ENCODE measurements at places on chromosomes 7 and 10.

GRCh38 chr7:154953006-154953684 is 49.8 kb downstream of the PAXIP1 start:
- DNase-seq = peak; percentile 45

- DNase-seq = no peak
Observed at GRCh38 chr7:151759591-151760042, 117.3 kb downstream of the PRKAG2 start.

DNA sequence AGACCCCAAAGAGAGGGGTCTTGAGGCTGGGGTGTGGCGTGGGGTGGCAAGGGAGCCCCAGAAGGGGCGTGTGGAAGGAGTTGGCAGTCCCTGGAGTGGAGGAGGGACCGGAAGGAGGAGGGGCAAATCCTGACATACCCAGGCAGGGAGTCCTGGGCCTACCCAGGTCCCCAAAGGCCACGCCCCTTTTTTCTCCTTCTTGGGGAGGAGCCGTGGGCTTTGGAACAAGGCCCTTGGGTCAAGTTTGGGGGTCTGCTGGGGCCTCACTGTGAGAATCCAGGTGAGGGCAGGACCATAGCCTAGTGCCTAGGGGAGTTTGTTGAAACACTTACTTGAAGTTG is 1.2 kb upstream of the SMARCD3 start:
- DNase-seq = no peak

DNA sequence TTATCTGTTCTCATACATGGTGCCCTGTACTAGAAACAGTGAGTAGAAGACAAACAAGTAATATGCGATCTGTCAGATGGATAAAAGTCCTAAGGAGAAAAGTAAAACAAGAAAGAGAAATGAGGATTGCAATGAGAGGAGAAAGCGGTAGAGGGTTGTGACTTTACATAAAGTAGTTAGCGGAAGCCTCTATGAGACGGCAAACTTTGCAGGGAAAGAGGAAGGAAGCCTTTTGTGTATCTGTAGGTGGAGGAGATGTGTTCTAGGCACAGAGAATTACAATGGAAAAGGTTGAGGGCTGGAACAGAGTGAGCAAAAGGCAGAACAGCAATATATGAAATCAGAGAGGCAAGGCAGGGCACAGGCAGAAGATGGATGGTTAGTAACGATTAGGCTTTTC is 150.4 kb upstream of the SEMA3E start:
- DNase-seq = no peak

DNA sequence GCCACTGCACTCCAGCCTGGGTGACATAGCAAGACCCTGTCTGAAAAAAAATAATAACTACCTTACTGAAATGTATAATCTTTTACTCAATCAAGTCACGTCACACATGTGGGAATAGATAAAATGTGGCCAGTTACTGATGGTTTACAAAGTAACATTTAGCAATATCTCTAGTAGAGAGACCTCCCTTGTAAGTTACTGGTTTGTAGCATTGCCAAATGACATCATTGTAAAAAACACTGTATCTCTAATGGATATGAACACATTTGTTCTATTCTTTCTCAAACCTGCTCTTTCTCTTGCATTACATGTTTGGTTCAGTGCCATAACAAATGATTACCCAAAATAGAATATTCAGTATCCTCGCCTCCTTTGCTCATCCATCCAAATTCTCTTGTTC is 18.8 kb downstream of the TET1 start:
- DNase-seq = no peak

DNA sequence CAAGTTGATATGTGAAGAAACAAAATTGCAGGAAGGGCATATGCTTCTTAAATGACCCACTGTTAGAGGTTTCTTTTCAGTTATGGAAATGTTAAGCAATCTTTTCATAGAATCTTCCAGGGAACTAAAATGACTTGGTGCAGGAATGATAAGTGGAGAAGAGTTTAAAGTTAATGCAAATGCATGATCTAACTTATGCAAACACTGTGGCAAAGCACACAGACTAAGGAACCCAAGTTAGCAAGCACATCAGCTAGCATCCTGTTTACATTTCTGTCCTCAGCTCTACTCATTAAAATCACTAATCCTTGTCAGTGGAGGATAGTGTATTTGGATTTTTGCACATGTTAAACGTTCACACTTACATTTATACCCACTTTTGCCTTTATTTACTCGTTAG is 9.3 kb downstream of the CLCN1 start:
- no peak for DNase-seq

GRCh38 chr10:11042357-11042756 is 24.7 kb downstream of the CELF2 start:
- DNase-seq = no peak

- no peak for DNase-seq
Observed at GRCh38 chr7:157634401-157635147, 297.8 kb downstream of the DNAJB6 start.

DNA sequence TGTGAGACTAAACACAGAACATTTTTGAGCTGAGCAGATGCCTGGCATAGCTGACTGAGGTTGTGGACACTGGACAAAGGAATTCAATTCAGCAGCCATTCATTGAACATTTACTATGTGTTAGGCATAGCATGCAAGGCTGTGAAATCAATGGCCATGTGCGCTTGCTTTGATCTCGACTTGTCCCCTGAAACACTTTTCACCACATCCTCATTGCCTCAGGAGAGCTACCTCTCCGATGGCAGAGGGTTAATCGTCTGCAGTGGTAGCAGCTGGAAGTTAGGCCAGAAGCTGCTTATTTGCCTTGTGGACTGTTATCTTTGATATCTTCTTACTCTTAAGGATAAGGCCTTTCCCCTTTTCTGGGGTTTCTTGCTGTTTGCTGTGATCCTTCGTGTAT is 297.8 kb downstream of the AUTS2 start:
- DNase-seq = no peak

DNA sequence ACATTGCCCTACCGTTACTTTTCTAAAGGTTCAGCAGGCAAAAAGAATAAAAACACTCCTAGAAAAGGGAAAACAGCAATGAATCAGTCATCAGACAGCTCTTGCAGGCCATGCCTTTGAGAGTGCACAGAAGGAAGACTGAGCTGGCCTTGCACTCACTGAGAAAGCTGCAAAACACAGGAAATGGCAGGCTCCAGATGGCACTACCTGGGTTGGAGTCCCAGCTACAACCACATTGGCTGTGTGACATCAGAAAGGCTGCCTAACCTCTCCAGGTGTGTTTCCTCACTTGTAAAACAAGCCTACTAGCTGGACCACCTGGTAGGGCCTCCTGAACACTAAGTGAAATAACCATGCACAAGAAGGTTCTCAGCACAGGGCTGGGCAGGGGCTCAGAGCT is 113.7 kb downstream of the SFMBT2 start:
- DNase-seq = no peak

DNA sequence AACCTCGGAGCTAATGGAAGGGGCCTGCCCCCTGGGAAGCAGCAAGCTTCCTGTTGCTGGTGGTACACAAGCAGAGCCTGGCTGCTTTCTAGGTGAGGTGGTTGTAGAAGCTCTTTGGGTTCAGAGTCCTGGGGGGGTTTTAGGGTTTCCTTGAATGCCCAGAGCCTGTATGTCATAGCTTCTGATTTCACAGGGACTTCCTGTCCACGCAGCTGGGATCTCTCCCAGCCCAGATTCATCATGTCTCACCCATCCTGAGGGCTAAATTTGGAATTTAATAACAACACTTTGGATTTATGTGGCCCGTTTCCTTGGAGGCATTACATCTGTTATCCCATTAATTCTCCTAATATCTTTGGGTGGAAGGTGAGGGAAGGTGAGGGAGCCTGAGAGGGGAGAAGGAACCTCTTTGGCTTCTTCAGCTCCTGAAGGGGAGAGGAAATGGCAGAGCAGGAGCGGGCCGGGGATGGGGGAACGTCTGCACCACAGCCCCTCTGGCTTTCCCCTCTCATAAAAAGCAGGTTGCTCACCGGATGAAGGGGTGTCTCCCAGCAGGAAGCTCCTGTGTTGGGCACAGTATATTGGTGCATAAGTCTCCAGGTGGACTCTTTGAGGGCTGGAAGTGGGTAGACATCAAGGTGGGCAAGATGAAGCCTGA is 19.7 kb downstream of the RPS24 start:
- no peak for DNase-seq

- DNase-seq = no peak
Observed at GRCh38 chr10:31659665-31660064, 269.0 kb downstream of the ARHGAP12 start.

DNA sequence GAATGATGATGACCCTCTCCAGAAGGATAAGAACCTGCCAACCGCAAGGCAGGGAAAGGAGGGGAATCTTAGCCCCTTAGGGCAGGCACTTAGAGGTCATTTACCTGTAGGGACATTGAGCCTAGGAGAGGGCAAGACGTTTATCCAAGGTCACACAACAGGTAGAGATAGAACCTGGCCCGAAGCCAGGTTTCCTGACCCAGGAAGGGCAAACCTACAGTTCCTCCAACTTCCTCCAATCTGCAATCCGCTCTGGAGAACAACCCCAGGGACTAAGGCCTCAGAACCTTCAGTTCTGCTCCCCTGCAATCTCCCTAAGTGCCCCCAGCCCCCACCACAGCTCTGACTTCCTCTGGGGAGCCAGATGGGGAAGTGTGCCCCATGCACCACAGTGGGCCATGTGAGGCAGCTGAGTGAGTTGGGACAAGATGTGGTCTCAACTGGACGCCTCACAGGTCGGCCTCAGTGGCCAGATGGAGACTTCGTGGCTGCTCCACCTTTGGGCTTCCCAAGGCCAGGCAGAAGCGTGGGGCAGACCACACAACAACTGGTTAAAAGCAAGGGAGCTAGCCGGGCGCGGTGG is 1.4 kb upstream of the PSAP start:
- DNase-seq = no peak

DNA sequence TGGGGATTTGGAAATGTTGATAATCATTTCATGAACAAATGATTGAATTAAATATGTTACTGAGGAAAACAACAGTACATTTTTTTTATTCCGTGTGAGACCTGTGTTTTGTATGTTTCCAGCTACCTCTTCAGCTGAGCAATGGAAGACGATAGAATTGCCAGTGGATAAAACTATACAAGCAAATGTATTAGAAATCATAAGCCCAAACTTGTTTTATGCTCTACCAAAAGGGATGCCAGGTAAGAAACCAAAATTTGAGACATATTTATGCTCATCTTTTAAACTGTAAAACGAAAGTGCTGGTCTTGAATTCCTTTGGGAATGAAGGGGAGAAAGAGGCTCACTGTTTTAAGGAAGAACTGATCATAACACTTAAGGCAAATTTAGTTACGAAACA is 17.8 kb upstream of the VWA2 start:
- DNase-seq = no peak

DNA sequence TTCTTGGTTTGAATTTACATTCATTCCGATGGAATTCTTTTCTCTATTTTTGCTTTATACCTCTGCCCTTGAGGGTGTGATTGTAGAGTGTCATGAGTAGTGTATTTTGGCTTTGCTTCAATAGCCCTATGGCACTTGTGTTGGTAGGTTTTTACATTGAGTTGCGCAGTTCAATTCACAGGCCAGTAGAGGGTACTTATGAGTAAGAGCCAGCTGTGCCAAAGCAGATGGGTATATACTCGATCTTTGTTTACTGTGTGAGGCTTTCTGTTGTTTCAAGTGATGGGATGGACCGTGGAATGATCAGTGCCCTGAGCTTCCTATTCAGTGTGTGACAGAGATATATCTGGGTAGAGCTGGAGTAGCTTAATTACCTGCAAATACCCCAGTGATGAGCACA is 4.3 kb upstream of the AKR1C3 start:
- DNase-seq = no peak

GRCh38 chr7:150992051-150992640 is 1.3 kb downstream of the NOS3 start:
- no peak for DNase-seq

GRCh38 chr7:113408999-113409398 is 290.6 kb upstream of the SMIM30 start:
- DNase-seq = no peak

- no peak for DNase-seq
Observed at GRCh38 chr7:157964521-157964920, 623.1 kb downstream of the PTPRN2 start.

GRCh38 chr10:70958396-70958795 is 70.0 kb upstream of the PCBD1 start:
- DNase-seq = no peak

GRCh38 chr10:91418416-91418815 is 8.3 kb downstream of the HECTD2 start:
- no peak for DNase-seq

- DNase-seq = no peak
Observed at GRCh38 chr10:22049635-22050034, 46.1 kb upstream of the DNAJC1 start.

- no peak for DNase-seq
Observed at GRCh38 chr10:96618653-96619052, 31.8 kb upstream of the TM9SF3 start.

DNA sequence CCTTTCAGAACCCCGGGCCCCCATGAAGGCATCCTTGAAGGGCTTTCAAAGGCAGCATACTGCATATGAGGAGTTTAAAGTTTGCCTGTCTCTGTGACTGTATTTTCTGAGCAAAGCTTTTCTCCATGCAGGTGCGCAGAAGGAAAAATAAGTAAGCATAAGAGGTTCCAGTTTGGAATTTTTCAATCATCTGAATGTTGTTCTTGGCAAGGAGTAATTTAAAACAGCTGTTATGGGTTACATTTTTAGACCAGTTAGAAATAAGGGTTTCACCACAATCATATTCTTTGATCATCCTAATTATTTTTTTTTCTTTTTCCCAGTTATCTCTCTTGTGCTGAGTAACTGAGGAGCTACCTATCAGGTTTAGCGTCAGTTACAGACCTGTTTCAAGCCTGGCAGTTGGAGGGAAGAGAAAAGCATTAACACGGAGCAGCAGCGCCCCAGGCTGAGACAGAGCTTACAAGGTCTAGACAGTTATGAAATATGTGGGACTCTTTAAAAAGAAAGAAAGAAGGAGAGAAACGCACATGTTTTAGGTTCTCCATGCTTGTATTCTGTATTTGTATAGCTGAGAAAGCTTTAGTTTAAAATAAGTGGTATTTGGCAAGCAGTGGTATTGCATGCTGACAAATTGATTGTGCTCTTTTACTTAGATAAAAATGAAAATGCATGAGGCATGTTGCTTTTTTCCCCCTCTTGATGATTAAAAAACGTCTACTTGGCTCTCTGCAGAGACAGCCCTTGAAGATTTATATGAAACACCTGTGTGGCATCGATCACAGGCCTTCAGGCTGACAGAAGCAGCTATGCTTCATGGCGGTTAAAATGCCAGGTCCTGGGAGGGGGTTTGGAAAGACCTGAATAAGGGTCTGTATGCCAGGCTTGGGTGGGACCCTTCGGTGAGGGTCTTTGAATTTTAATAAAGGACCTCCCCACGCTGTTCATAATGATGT is 157.6 kb downstream of the GRK5 start:
- DNase-seq = no peak

- no peak for DNase-seq
Observed at GRCh38 chr10:125455431-125455830, 227.5 kb downstream of the TEX36 start.

- no peak for DNase-seq
Observed at GRCh38 chr10:86269332-86269731, 97.3 kb downstream of the GRID1 start.

Data from stimulated activated CD8-positive, alpha-beta memory T cell treated with anti-CD3 and anti-CD28 coated beads, Interleukin-4, amount 100 ng/mL, for 24 hours (primary cell).